Activated CD8-positive, alpha-beta T cell treated with anti-CD3 and anti-CD28 coated beads, Interleukin-2, amount 10 ng/mL, durations not matched to agents 7 days and 5 days (primary cell): ENCODE measurements at places on chromosomes 16 and 17.

DNA sequence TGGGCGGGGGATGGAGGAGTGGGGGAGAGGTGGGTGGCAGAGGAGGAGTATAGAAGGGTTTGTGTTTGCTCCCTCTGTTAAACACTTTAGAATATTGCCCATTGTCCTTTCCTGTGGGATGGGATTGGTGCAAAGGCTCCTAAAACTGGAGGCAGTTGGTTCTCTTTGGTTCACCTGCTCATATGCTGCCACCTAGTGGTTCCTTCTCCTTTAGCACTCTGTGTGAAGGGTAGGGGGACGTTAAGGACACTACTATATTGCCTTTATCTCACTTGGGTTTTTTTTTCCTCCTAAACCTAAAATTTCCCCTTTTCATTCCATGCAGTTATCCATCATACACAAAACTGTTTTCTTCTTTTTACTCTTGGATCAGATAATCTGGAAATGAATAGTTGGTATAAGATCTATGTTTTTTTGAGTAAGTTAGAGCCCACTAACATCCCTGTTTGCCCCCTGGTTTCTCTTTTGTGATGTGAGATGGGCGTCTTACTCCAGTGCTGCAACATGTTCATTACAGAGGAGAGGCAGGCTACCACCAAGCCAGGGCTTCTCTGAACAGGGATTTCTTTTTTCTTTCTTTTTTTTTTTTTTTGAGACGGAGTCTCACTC is 23.8 kb downstream of the SNX11 start:
- H3K4me1 ChIP-seq: peaks cover 5% of the 10 kb centered on the region
- H3K36me3 ChIP-seq: peaks cover 18% of the 10 kb centered on the region
- no peaks in the 10 kb centered on the region for H3K27me3 ChIP-seq
- no peak overlapping the region for H3K4me3 ChIP-seq
- peak; percentile 70 for DNase-seq
- peak overlapping the region; percentile 39 for H3K27ac ChIP-seq

DNA sequence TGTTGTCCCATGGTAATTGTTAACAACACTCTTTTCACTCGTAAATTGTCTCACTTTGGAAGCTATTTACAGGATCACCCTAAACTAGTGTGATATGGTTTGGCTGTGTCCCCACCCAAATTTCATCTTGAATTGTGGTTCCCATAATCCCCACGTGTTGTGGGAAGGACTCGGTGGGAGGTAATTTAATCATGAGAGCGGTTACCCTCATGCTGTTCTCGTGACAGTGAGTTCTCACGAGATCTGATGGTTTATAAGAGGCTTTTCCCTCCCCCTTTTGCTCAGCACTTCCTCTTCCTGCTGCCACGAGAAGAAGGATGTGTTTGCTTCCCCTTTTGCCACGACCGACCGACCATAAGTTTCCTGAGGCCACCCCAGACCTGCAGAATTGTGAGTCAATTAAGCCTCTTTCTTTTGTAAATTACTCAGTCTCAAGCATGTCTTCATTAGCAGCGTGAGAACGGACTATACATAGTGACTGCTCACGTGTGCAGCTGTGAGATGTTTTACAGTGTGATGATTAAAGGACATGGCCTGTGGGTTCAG is 34.4 kb downstream of the DNAH3 start:
- H3K4me1 ChIP-seq: peaks cover 8% of the 10 kb centered on the region
- H3K36me3 ChIP-seq: peaks cover 10% of the 10 kb centered on the region
- H3K27me3 ChIP-seq: no peaks in the 10 kb centered on the region
- peak overlapping the region; percentile 70 for H3K27ac ChIP-seq

GRCh38 chr16:31085411-31085810 is 3.3 kb downstream of the PRSS53 start:
- H3K27me3 ChIP-seq: no peaks in the 10 kb centered on the region
- peak overlapping the region; percentile 16 for H3K27ac ChIP-seq
- H3K4me1 ChIP-seq: peaks cover 11% of the 10 kb centered on the region
- H3K4me3 ChIP-seq: no peak overlapping the region

GRCh38 chr17:73103641-73104335 is 11.3 kb upstream of the SLC39A11 start:
- H3K27me3 ChIP-seq: peaks cover 8% of the 10 kb centered on the region
- no peak overlapping the region for H3K4me3 ChIP-seq
- DNase-seq: no peak
- no peak overlapping the region for H3K27ac ChIP-seq

DNA sequence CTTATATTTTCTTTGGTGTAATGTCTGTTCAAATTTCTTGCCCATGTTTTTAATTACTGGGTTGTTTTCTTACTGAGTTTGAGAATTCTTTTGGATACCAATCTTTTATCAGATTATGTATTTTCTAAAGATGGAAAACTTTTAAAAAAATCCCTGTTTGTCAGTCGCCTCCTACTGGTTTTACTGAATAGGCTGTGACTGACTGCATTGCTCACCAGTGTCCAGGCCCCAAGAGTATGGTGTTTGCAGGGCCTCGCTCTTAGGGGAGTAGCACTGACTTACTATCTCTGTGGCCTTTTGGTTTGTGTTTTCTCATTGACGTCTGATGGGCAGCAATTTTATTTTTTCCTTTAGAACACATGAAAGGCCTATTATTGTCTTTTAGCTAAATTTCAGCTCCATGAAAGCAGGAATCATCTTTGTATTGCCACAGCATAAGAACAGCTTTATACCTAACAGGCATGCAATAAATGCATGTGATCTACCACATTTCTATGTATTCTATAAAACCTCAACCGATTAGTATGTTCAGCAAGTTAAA is 188.4 kb downstream of the AATF start:
- no peak for DNase-seq
- no peaks in the 10 kb centered on the region for H3K4me1 ChIP-seq
- H3K27ac ChIP-seq: no peak overlapping the region
- peaks cover 2% of the 10 kb centered on the region for H3K36me3 ChIP-seq
- no peaks in the 10 kb centered on the region for H3K27me3 ChIP-seq

- H3K36me3 ChIP-seq: peaks cover 10% of the 10 kb centered on the region
- H3K27me3 ChIP-seq: no peaks in the 10 kb centered on the region
- DNase-seq: no peak
These were observed 14.7 kb upstream of the SLX4 start for GRCh38 chr16:3625911-3626732.

DNA sequence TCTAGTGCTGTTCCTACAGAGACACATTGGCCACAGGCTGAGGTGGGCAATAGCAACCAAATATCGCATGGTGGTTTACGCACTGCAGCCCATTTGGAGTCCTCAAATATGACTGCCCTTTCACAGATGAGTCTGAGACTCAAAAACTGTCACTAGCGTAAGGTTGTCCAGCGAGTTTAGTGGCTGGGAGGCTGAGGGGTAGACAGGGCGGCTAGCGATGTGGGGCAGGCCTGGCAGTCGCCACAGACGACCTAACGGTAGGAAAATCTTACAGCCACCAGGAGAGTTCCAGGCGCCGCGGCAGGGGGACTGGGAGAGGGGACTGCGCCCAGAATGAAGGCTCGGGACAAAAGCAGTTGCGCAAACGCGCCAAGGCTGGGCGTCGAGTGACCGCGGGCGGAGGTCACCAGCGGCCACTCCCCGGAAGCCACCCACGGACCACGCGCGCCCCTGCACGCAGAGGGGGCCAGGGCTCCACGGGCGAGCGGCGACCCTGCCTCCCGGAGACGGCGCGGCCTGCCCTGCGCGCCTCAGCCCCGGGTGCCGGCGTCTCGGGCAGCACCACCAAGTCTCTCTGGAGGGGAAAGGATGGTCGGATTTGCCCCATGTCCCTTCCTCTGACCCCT is 699 bp upstream of the MAP1LC3B start:
- peaks cover 14% of the 10 kb centered on the region for H3K36me3 ChIP-seq
- peak overlapping the region; percentile 95 for H3K27ac ChIP-seq
- peaks cover 60% of the 10 kb centered on the region for H3K4me1 ChIP-seq
- peak overlapping the region; percentile 84 for H3K4me3 ChIP-seq
- H3K27me3 ChIP-seq: no peaks in the 10 kb centered on the region
